Inflammatory macrophage treated with lipopolysaccharide for 1 hour (primary cell): ENCODE measurements at places on chromosomes 16 and 17.

GRCh38 chr17:63949576-63950250, 17.6 kb upstream of the CD79B start:
- DNase-seq: no peak

GRCh38 chr16:787978-788398, at the start of gene RPUSD1:
TSS of gene RPUSD1 (minus strand) at chr16:788381. CDS start at chr16:787737, 644 bp downstream.
- DNase-seq: no peak

- peak; percentile 0 for DNase-seq
Observed at GRCh38 chr16:49800876-49801275, 55.0 kb downstream of the ZNF423 start.

GRCh38 chr16:13920510-13920818, 510 bp downstream of the ERCC4 start:
- no peak for DNase-seq

DNA sequence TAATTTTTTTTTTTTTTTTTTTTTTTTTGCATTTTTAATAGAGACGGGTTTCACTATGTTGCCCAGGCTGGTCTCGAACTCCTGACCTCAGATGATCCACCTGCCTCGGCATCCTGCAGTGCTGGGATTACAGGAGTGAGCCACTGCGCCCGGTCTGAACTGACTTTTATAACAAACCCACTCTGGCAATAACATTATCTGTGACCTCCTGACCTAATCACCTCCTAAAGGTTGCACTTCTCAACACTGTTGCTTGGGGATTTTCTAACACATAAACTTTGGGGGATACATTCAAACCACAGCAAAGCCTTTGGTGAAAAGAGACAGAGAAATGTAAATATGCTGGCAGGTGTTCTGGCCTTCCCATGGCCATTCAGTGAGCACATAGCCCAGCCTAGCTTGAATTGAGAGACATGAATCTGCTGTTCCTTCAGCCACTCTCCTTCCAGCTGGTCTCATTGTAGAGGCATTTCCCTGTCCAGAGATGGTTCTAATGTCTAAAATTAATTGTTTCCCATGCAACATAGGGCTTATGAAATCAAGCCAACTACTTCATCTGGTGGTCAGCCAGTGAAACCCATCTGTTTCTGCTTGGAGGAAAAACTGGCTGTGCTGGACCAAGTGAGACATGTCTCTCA, 28.3 kb downstream of the LYRM1 start:
- DNase-seq: no peak

DNA sequence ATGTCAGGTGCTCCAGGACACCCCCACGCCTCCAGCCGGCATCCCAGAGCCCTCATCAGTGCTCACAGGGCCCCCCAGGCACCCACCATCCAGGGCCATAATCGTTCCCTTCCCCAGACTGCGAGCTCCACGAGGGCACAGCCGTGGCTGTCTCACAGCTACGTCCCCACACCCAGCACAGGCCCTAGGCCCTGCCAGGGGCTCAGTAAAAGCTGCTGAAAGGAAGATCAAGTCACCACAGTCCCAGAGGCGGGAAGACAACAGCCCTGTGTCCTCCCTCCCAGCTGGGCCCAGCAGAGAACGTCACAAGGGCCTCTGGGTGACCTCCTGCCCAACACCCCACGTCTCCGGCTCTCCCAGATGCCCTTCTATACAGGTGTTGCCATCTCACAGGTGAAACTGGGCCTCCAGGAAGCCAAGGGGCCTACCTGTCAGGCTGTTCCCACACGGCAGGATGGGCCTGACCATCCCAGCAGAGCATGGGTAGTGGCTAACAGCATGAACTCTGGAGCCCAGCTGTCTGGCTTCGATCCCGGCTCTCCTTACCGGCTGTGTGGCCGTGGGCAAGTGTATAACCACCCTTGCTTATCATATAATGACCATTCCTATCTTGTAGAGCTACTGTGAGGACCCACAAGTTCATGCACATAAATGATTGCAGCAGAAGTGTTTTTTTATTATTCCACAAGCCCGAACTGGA, 17.9 kb downstream of the ARL2BP start:
- no peak for DNase-seq

- no peak for DNase-seq
Observed at GRCh38 chr17:4184811-4185210, 41.8 kb downstream of the CYB5D2 start.

DNA sequence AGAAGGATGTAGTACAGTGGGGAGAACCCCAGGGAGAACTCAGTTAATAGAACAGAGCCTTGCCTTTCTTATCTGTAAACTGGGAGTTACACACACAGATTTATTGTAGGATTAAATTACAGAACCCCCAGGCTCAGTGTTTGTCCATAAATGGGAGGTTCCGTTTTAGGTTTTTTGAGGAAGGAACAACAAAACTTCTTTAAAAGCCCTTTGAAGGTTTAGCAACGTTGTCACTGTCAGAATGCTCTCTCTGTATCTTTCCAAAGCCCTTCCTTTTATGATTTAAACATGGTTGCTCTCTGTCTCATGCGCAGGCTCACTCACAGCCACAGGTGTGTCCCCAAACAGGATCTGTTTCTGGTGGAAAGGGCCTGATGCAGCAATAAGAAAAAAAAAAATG, 9.4 kb upstream of the GNA13 start:
- peak; percentile 54 for DNase-seq

DNA sequence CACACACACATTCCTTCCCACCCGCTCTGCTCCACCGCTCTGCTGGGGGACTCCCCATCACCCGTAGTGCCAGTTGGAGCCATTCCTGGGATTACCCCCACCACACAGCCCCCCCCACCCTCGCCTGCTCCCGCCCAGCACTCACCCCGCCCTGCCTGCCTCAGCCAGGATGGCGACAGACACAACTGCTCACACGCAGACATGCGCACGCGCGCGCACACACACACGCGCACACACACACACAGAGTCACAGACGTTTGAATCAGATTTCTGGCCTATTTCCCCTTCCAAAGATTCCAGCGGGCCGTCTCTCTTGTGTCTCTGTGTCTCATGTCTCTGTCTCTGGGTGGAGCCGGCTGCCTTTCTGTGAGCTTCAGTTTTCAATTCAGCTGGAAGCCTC, 4.4 kb downstream of the CACNA1G start:
- peak; percentile 44 for DNase-seq

DNA sequence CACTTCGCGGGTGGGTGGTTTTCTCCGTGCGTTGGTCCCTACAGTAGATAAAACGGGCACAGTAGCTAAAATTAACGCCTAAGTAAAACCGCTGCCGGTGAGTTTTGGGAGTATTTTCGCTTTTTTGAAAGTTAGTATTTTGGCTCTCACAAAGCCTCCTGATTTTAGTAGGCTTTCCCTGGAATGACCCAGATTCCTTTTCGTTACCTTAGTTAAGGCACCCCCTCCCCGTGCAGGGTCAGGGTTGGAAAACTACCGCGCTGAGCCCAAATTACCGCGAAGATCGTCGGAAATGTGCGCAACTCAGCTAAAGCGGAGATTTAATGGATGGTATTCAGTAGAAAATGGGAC, 28.3 kb upstream of the ST6GALNAC1 start:
- DNase-seq: no peak

DNA sequence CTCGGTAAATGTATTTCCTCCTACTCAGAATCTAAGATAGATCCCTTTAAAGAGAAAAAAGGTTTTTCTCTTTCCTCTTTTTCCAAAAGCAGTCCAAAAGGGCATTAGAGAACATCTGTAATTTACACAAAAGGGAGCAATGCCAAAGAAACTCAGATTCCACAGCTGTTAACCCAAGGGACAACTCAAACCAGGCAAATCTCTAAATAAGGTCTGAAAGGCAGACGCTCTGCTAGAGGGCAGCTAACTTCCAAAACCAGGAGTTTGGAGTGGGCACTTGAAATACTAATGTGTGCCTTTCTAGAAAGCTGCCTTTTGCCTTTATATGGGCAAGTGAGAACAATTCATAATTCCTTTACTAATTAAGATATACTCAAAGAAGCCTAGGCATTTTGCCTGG, 435.7 kb downstream of the ZFHX3 start:
- DNase-seq: no peak

- no peak for DNase-seq
Observed at GRCh38 chr16:20879175-20880040, 20.8 kb downstream of the DCUN1D3 start.

DNA sequence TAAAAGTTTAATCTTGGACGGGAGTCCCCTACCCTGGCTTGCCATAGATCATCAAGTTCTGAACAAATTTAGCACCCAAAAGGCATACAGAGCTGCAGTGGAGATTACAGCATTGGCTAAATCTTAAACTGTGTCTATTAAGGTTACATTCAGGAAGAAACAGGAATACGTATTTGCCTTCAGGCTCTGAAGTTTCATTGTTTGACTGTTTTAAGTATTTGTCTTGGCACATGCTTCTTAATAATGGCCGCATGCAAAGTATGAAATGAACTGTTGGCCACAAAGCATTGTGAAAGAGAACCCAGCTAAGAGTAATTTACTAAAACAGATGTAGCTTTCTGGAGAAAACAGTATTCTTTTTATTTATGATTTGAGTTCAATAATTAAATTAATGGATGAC, 63.9 kb upstream of the CNEP1R1 start:
- DNase-seq: no peak

GRCh38 chr17:80774643-80775281, 216.9 kb upstream of the CHMP6 start:
- no peak for DNase-seq

- no peak for DNase-seq
Observed at GRCh38 chr17:14579716-14580115, 278.8 kb downstream of the HS3ST3B1 start.

GRCh38 chr16:1906055-1906845, 12.0 kb downstream of the HS3ST6 start:
- DNase-seq: no peak

- DNase-seq: no peak
Observed at GRCh38 chr17:4334776-4335584, 31.5 kb downstream of the UBE2G1 start.

GRCh38 chr17:44389723-44390202, 314 bp upstream of the ITGA2B start:
- peak; percentile 22 for DNase-seq

DNA sequence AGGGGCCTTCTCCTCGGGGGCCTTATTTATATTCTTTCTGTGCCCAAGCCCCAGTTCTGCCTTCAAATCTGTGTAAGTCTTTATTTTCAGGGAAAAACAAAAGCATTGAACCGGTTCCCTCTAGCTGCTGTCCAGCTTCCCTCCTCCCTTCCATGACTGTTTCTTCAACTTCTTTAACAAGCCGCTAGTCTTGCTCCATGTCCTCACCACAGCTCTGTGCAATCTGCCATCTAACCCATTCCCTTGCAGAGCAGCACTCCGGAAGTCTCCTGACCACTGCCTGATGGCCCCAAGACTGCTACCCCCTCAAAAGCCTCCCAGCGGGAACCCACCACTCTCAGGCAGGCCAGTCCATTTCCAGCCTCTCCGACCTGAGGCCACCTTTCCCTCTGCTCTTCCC, 16.9 kb downstream of the EMC8 start:
- no peak for DNase-seq

DNA sequence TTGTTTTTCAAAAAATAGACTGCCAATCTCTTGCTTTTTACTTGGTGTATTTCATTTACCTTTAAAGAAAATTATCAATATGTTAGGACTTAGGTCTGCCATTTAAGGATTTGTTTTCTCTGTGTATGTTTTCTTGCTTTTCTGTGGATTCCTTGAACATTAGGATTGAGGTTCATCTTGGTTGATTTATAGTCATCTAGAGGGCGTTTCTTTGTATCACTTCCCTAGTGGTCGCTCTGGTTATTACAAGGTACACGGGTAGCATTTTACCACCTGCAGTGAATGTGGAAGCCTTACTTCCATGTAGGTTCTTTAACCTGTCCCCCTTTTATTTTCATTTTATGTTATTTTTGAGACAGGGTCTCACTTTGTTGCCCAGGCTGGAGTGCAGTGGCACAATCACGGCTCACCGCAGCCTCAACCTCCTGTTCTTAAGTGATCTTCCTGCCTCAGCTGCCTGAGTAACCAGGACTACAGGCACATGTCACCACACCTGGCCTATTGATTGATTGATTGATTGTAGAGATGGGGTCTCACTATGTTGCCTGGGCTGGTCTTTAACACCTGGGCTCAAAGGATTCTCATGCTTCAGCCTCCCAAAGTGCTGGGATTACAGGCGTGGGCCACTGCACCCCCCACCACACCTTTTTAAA, 35.2 kb upstream of the CBX4 start:
- no peak for DNase-seq

DNA sequence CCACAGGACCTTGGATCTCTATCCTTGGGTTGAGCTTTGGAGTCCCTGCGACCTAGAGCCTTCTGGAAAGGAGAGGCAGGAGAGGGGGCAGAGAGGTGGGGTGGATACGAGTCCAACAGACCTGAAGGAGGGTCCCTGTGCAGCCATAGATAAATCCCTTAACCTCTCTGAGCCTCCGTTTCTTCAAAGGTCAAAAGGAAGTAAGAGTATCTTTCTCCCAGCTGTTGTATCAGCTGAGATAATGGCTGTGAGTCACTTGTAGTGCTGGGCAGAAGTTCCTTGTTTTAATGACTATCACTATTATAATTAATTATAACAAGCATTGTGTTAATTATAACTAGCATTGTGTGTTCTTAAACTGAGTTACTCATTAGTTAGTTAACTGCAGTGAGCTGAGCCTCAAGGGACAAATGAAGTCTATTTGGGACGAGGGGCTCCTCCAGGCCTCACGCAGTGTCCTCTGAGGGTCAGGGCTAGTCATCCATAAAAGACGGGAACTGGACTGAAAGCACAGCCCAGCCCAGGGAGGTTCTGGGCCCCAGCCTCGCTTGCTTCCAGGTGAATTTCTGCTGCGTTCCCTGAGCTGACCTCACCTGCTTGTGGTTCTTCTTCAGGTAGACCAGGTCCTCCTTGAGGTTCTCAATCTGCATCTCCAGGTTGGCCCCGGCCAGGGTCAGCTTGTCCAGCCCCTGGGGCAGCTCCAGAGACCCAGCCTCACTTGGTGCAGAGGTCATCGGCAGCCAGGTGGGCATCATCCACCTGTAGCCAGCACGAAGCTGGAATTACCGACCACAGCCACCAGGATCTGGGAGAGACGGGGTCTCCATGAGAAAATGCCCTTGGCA, 5.7 kb upstream of the KRT17 start:
- DNase-seq: peak; percentile 28

GRCh38 chr17:8409966-8410882, 12.6 kb upstream of the RNF222 start:
- peak; percentile 95 for DNase-seq

DNA sequence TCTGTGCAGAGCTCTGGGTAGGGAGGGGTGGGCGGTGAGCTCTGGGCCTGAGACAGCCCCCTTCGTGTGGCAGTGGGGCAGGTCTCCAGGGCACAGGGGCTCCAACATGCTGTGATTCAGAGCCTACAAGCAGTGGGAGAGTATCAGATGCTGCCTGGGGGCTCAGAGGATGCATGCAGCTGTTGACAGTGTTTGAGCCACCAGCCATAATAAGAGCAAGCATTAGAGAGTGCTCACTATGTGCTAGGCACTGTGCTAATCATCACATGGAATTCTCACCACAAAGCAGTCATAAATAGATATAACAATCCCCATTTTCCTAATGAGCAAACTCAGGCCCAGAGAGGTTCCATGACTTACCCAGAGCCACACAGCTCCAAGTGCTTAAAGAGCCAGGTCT, 8.1 kb downstream of the PDK2 start:
- no peak for DNase-seq
